Fibroblast of upper back skin (primary cell): ENCODE measurements at places on chromosomes 4 and X.

- no peak for DNase-seq
These were observed 725 bp downstream of the SMC1A start for GRCh38 chrX:53421772-53422085.

GRCh38 chrX:102560423-102561068, 38.8 kb upstream of the ARMCX5 start:
- no peak for DNase-seq

GRCh38 chr4:186723292-186724057, at the start of gene FAT1:
Gene FAT1, minus strand, starts transcription at chr4:186723856. Its CDS starts 14,029 bp downstream, at chr4:186709827.
- peak; percentile 78 for DNase-seq

DNA sequence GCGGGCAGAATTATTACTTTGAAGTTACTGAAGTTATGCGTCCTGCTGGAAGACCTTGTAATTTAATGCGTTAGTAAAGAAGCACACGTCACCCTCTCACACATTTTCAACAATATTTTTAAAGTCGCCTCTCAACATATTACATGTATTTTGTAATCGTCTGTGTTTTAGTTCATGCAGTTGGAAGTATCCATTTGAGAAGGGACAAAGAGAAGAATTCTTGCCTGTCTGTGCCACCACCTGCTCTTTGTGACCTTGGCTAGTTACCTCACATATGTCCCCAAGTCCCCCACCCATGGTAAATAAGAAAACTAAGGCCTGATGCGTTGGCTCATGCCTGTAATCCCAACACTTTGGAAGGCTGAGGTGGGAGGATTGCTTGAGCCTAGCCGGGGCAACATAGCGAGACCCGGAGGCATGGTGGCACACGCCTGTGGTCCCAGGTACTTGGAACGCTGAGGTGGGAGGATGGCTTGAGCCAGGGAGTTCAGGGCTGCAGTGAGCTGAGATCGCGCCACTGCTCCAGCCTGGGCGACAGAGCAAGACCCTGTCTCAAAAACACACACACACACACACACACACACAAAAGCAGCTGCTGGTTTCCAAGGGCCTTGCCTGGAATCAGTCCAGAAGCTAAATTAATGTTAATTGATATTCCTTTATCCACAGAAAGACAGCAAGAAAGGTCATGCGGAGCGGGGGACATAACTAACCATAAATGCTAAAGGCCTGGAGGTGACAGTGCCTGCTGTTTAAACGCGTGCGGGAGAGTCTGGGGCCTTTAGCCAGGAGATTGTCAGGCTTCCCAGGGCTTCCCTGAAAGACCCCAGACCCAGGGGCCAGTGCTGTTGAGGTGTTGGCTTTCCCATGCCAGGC, 811 bp downstream of the TMEM187 start:
- no peak for DNase-seq

DNA sequence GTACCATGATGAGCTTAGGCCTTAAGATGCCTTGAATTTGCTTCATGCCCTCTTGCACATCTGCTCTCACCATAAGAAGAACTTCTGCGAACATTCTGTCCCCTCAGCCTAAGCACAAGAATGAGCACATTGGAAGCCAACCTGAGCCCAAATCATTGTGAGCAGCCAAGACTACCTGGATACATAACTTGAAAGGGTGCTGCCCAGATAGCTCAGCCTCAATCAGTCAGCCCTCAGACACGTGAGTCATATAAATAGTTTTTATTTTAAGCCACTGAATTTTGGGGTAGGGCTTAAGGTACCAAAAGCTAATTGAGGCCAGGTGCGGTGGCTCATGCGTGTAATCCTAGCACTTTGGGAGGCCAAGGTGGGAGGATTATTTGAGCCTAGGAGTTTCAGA, 27.5 kb upstream of the BBS12 start:
- DNase-seq: no peak

GRCh38 chrX:119654112-119654531, 38.8 kb downstream of the SEPTIN6 start:
- peak; percentile 47 for DNase-seq

DNA sequence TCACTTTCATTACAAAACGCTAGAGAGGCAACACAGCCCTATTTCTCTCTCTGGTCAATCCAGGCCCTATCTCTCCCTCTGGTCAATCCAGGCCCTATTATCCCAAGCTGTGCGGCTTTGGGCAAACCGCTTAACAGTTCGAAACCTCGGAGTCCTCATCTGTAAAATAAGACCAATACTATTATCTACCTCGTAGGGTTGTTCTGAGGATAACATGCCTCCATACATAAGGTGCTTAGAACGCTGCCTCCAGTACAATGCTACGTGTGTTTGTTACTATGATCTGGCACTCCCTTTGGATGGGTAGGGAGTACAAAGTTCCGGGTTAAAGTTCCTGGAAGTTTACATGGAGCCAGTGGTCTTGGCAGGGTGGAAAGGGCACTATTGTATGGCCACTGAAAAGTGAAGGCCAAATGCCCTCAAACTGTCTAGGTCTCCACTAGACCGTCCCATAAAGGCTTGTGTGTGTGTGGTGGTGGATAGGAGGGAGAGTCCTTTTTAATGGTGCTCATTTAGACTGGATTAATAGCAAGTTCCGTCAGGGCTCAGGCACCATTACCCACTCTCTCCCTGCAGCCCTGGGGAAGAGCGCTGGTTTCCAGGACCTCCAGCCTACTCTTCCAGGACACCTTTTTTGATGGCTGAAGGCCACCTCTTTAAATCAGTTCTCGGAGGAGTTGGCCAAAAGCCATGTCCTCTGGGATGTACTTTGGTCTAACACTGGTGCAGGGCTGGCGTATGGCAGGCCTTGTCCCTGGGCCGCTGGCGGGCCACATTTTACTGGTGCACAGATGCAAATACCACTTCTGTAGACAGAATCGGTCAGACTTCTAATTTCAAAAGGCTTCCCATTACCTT, 75.6 kb upstream of the BCOR start:
- no peak for DNase-seq

- no peak for DNase-seq
These were observed 4.4 kb downstream of the FGFBP2 start for GRCh38 chr4:15958562-15958961.

DNA sequence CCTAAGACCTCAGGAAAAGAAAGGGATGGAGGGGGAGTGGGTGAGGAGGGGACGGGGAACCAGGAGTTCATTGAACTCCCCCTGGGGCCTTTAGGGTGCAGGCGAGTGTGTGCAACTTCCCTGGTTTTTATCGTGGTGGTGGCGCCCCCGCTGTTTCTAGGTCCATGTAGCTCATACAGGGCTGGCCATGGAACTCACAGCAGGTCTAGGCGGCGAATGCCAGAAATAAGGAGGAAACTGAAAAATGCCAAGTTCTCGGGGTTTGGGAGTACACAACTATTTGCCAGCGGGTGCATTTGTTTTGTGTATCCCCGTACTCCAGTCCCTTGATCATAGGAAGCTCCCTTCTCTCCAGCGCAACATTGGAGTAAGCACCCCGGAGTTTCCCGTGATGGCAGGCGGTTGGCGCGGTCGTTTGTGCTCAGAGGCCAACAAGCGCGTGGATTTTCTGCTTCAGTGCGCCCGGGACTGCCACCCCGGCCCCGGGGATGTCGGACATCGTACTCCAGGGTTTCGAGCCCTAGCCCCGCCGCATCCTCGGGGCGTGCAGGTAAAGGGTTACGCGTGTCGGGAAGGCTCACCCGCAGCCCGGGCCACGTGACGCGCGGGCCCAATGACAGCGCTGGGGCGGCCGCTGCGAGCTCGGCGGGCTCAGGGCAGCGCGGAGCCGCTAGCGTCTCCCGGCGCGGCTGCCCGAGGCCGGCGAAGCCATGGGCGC, 208.9 kb downstream of the NWD2 start:
- peak; percentile 12 for DNase-seq

GRCh38 chr4:103010804-103011203, 8.7 kb downstream of the SLC9B1 start:
- no peak for DNase-seq

DNA sequence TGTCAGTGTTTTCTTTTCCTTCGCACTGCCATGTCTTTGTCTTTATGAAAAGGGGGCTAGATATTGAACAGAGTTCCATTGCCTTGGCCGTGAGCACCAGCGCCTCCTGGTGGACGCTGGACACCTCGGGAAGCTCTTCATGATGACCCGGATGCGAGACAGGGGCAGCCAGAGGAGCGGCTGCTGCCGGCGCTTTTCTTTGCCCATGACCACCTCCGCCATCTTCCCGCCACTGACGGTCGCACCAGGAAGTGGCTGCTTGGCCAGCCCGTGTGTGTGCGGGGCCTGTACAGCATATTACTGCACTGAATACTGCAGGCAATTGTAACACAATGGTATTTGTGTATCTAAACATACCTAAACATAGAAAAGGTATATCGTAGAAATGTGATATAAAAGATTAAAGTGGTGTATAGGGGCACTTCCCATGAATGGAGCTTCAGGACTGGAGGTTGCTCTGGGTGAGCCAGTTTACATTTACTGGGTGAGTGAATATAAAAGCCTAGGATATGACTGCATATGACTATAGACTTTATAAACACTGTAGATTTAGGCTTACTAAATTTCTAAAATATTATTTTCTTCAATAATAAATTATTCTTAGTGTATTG, 15.8 kb upstream of the GRIA2 start:
- DNase-seq: no peak

DNA sequence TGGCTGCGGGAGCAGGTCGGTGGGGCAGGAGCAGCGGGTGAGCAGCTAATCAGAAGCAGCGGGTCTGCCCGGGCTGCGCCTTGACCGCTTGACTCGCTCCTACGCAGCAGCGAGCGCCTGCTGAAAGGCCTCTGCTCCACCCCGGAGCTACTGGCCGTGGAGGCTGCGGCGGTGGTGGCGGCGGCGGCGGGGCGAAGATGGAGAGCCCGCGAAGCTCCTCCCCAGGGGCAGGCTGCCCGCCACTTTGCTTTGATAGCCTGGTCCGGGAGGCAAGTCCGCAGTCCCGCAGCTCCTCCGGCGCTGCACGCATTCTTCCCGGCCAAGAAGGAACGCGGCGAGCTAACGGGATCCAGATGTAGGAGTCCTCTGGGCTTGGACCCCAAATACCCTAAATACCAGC, 36.7 kb downstream of the PJA1 start:
- peak; percentile 52 for DNase-seq

- DNase-seq: no peak
These were observed 28.0 kb upstream of the GLRA2 start for GRCh38 chrX:14501327-14501726.

DNA sequence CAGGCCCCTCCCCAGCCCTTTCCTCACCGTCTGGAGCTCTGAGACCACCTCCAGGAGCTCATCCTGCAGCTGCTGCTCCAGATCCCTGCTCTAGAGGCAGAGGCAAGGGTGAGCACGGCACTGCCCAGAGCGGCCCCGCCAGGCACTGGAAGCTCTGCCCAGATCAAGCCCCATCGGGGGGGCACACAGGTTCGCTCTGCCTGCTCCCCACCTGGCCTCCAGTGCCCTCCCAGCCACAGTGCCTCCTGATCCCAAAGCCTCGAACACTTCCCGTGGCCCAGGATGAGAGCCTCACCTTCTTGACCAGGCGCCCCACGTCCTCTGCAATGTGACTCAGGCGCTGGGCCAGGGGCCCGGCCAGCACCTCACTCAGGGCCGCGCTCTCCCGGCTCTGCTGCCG, 5.0 kb downstream of the ARHGAP4 start:
- DNase-seq: no peak

DNA sequence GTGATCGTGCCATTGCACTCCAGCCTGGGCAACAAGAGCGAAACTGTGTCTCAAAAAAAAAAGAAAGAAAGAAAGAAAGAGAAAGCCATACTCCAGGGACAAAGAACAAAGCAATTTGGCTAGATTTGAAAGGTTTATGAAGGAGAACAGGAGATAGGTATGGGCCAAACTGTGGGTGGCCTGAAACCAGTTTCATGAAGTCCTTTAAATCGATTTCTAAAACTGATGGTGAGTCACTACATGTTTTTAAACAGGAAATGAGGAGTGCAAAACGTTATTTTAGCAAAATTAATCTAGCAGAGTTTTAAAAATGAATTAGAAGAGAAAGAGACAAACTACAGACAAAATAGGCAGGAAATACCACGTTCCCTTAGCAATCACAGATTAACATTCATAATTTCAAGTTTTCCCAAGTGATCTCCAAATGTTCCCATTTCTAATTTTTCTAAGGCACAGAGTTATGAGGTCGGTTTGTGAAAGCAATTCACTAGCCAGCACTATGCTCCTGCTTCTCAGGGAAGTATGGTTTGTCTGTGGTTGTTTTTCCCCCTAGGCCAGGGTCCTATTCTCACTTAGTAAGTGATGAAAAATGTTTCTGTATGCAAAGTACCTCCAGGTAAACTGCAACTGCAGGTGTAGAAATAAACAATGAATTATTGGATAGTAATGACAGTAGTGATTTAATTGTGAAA, 190.6 kb downstream of the PPP3CA start:
- DNase-seq: no peak

GRCh38 chr4:161186750-161187149, 977.0 kb downstream of the FSTL5 start:
- no peak for DNase-seq

DNA sequence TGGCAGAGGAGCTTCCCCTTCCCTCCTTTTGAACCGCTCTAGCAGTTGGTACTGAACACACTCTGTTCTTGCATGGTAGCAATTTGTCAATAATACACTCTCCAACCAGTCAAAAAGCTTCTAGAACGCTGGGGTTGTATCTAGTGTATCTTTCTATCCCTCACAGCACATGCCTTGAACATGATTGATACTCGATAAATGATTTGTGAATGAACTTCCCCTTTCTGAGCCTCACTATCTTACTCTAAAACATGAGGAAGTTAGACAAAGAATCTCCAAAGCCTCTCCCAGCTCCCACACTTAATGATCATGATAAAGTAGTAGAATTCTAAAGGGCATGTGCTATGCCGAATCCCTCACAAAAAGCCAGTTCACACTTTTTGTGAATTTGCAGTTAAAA, 64.4 kb downstream of the DLG3 start:
- DNase-seq: no peak

GRCh38 chrX:71184803-71185495, 38.1 kb upstream of the GJB1 start:
- no peak for DNase-seq

GRCh38 chr4:125276811-125277210, 37.9 kb upstream of the FAT4 start:
- no peak for DNase-seq

GRCh38 chr4:137635601-137636000, 103.3 kb upstream of the PCDH18 start:
- DNase-seq: peak; percentile 68

GRCh38 chr4:60745800-60746571, 454.1 kb upstream of the ADGRL3 start:
- DNase-seq: no peak

GRCh38 chr4:28287831-28288233, 1427.2 kb downstream of the STIM2 start:
- peak; percentile 100 for DNase-seq

DNA sequence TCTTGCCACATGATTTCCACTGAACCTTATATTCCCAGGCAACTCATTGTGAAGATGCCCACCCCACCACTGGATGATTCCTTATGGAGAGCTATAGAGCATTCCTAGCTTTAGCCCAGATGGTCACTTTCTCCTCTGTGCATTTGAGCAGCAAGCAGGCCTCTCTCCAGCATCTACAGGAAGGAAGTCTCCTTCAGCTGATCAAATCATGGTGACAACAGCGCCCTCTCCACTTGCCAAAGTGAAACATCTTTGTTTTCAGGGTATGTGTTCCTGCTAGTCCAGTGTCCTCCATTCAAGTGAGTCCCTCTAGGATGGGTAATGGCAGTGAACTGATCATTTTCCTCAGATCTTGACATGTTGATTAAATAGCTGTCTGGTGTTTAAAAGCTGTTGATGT, 10.9 kb upstream of the SYTL5 start:
- DNase-seq: no peak

- no peak for DNase-seq
These were observed 50.7 kb upstream of the CRMP1 start for GRCh38 chr4:5943561-5943960.
